ENCODE measurements at places on chromosomes 7 and 10.

DNA sequence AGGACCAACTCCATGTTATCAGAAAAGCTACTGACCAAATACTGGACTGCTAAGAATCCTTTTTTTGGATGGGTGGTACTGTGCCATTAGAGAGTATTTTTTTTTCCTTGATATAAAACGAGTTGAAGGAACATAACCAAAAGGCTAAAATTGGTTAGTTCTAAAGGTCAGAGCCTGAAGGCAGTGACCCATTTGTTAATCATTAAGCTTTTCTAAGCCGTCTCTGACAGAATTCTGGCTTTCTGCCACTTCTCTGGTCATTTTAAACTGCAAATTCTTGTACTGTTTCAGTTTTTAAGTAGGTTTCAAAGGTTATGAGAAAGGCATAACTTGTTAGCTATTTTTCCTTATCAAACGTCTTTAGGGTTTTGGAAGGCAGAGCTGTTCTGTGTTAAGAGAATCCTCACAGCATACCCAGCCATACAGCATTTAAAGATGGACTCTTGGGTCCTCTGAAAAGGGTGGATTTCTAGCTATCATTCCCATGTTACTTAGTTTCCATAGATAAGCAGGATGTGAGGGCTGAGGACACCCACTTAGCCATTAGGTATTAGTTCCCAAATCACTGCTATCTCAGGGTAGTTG, 196.8 kb downstream of the RNLS start:
- DNase-seq = no peak

GRCh38 chr10:58952747-58953466, 223.5 kb upstream of the PHYHIPL start:
- DNase-seq = peak; percentile 27

DNA sequence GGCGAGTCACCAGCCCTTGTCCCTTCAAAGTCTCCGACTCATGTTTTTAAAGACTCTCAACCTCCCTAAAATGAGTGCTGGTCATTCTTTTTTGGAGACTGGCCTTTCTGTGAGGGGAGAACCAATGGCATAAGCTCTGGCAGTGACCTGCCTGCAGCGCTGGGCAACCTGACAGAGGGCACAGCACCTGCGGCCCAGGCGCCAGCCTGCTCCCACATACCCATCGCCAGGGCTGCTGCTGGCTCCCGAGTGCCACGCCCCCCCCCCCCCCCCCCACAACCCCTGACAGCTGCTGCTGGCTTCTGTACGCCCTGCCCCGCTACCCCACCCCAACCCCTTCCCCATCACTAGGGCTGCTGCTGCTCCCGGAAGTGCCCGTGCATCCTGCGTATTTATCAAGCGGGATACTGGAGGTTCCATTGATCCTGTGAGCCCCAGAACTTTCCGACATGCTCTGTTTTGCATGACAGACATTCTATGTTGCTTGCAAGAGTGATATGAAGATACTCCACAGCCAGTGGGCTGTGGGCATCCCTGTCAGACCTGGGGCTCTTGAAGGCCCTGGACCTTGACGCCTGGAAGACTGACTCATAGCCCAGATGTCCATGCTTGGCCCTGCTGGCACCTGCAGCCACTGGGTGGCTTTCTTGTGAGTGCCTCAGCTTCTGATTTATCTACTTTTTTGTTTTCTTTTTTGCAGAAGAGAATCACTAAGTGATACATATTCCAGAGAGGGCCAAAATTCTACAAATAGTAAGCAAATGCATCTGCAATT, 243.9 kb downstream of the ZMYND11 start:
- DNase-seq = no peak

DNA sequence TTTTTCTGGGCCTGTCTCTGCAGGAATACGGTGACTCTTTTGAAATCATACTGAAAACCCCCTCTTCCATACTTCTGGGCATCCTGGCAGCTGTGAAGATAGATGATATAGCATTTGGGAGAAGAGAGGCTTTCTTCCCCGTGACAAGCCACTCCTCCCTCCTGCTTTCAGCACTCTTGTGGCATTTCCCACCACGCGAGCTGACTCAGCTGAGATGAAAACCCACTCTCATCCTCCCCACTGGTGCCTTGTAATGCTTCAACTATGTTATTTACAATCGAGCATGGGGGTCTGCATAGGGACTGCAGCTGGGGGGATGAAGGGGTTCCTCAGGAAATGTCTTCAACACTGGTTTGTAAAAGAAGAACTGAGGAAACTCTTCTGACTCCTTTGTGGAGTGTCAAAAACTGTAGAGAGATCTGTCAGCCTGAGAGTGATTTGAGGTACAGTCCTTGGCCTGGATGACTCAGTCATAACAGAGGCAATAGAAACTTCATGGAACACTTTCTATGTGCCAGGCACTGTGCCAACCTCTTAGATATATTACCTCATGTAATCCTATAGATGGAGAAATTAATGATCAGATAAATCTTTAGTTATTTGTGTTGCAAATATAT, 1.7 kb upstream of the TBATA start:
- no peak for DNase-seq

- DNase-seq = peak; percentile 76
These were observed 118.3 kb downstream of the CCDC71L start for GRCh38 chr7:106542550-106543220.

Measured in stromal cell of bone marrow (primary cell).